ENCODE measurements at places on chromosomes 7 and 10. TPM values are rescaled to one million over a fixed set of nuclear protein-coding genes. Genes with fewer than 3 reads are reported as not detected.

The MRLN gene
- 0.75 TPM for total RNA-seq

The NEUROG3 gene
- 0.93 TPM for total RNA-seq

- DNase-seq = no peak
Observed at GRCh38 chr10:114405011-114405350, 679 bp upstream of the AFAP1L2 start.

DNA sequence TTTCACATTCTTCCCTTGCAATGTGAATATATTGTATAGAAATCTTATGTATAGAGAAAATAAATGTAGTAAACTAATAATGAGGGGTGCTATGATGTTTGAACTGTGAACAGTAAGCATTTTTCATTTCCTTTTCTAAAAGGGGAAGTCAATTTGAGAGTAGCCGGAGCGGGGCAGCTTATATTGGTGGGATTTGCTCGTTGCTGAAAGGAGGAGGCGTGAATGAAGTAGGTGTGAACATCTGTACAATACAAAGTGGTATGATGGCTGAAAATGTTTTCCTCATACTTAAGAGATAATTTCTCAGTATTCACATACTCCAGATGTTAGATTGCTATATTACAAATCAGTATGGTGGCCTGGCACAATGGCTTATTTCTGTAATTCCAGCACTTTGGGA, 87.1 kb downstream of the SRI start:
- DNase-seq = no peak

DNA sequence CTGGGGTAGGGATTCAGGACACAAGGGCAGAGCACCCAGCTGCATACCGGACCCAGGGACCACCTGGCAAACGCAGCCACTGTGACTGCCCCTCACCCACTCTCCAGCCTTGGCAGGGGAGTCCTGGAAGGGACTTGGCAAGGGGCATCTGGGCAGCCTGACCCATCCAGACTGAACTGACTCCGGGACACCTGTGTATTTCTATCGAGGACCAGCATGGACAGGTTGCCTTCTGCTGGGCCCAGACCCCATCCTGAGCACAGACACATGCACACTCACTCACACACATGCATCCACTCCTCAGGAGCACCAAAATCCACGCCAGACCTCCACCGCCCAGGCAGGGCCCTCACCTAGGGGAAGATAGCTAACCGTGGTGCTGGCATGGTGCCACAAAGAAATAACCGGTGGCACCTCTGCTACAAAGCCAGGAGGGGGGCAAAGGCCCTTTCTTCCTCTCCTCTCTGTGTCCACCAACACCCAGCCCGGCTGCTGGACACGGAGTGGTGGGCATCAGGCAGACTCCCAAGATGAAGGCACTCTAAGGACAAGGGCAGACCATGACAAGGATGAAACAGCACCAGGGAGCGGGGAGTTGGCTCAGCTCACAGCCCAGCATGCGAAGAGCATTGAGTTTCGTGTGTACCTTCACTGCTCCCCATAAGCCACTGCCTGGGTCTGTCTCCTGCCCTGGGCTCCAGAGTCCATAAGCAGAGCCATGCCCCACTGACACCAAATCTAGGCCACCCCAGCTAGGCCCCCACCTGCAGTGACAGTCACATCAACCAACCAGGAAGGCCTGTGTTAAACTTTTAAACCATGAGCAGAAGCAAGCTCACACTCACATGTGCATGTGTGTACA, 35.3 kb downstream of the KCNH2 start:
- DNase-seq = peak; percentile 57

DNA sequence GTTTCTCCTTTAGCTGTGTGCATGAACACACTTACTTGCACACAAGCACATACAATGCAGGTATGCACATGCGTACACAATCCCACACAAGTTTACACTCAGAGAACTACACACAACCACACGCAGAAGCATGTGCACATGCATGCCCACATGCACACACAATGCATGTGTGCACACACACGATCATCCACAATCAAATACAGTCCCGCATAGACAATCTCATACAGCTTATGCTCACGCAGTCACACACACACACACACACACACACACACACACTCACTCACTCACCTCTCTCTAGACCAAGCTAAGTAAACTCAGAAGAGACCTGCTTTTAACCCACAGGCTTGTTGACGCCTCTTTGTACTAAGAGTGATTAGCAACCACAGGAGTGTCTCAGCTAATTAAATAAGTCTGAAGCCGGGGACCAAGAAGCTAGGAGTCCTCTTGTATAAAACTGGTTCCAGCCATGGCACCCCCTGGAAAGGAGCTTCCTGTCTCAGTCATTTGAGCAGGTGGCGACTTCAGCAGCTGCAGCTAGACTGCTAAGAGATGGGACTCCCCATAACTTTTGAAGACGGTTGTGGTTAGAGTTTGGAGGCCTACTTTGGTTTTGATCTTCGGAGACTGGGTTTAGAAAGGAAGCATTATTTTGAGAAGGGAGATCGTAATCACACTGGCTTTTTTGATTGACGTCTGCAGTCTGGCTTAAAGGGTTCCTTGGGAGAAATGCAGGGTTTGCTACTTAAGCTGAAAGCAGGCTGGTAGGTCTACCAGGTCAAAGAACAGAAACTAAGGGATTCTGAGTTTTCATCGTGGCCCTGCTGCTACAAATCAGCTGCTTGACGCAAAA, 82.3 kb upstream of the ADRB1 start:
- no peak for DNase-seq

- no peak for DNase-seq
Observed at GRCh38 chr10:9922126-9922870, 1095.4 kb upstream of the CELF2 start.

The ARMC10 gene
- total RNA-seq = 36.5 TPM

- no peak for DNase-seq
Observed at GRCh38 chr10:13711291-13711690, 124.5 kb downstream of the PRPF18 start.

- DNase-seq = no peak
Observed at GRCh38 chr10:112852306-112852705, 97.7 kb upstream of the TCF7L2 start.

The PPIA gene
- 1,469 TPM for total RNA-seq

The SLC18A3 gene
- total RNA-seq = 6.2 TPM

The DOCK4 gene
- 24.6 TPM for total RNA-seq

The CLCN1 gene
- 0.12 TPM for total RNA-seq

GRCh38 chr10:104663563-104663962, 22.5 kb downstream of the SORCS3 start:
- no peak for DNase-seq

DNA sequence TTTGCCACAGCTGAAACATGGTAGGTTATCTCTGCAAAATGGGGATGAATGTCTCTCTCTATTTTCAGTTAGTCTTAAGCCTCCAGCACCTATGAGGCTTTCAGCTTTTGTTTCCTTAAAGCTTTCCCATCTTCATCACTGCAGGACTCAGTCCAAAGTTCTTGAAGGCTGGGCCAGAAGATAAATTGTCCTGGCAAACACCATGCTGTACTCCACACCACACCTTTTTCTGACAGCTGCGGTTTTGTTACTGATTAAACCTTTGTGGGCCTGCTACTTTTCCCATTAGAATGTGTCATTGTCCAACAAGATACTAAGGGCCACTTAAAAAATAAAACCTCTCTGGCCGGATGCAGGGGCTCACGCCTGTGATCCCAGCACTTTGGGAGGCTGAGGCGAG, 87.2 kb upstream of the A1CF start:
- DNase-seq = no peak

GRCh38 chr7:9507290-9507689, 1073.9 kb downstream of the NXPH1 start:
- no peak for DNase-seq

The SNCG gene
- 60.4 TPM for total RNA-seq

GRCh38 chr10:109696981-109697775, 226.1 kb downstream of the XPNPEP1 start:
- no peak for DNase-seq

- DNase-seq = no peak
Observed at GRCh38 chr10:103836861-103837260, 18.5 kb downstream of the SH3PXD2A start.

- DNase-seq = no peak
Observed at GRCh38 chr10:93075369-93076221, 1.9 kb downstream of the CYP26A1 start.

DNA sequence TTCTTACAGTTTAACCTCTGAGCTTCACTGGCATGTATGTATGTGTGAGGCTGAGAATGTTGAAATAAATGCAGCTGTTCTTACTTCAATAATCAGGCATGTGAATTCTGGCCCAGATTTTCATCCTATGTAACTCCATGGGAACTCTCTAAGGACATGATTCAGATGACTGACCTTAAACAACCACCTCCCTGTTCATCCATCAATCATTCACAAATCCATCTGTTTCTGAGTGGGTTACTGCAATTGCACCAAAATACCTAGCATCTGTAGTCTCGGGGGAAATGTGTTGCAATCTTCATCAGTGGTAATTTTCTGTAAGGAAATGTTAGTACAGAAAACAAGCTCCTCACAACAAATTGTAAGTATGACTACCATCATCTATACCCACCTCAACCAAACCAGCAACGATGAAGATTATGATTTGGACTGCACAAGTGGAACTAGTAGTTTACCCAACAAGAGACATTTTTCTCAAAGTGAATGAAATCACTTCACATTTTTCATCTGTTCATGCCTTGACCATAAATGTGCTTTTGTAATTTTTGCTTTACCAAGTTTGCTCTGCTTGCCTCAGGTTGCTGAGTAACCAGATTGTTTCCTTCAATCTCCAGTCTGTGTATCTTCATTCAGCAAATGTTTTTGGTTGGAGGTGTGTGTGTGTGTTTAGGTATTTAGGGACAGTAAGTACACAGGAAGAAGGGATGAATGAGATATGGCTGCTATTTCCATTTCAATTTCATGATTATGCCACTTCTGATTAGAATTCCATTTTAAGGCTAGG, 65.7 kb upstream of the FZD8 start:
- DNase-seq = no peak

The ADAP1 gene
- total RNA-seq = 15.7 TPM
